Activated T-helper 2 cell treated with anti-CD3 and anti-CD28 coated beads, Interferon-gamma antibody, Interleukin-2, Interleukin-4, amounts not matched to agents 10 μg/mL and 5 μg/mL and 100 μg/mL, durations not matched to agents 14 hours and 24 hours and 36 hours (primary cell): ENCODE measurements at places on chromosomes 5 and 9.

- no peak for DNase-seq
Observed at GRCh38 chr5:6584101-6584645, 48.7 kb downstream of the NSUN2 start.

- no peak for DNase-seq
Observed at GRCh38 chr9:126230692-126231091, 95.9 kb upstream of the MVB12B start.

- DNase-seq = no peak
Observed at GRCh38 chr9:87874304-87874623, 8.4 kb upstream of the SPATA31E1 start.

DNA sequence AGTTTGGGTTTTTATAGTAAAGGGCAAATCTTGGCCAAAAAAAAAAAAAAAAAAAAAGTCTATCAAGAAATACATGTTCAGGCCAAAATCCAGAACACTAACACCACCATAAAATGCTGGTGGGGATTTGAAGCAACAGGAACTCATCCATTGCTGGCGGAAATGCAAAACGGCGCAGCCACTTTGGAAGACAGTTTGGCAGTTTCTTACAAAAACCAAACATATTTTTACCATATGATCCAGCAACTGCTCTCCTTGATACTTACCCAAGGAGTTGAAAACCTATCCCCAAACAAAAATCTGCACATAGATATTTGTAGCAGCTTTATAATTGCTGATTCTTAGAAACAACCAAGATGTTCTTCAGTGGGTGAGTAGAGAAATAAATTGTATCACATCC, 153.1 kb upstream of the ACOT12 start:
- DNase-seq = no peak

DNA sequence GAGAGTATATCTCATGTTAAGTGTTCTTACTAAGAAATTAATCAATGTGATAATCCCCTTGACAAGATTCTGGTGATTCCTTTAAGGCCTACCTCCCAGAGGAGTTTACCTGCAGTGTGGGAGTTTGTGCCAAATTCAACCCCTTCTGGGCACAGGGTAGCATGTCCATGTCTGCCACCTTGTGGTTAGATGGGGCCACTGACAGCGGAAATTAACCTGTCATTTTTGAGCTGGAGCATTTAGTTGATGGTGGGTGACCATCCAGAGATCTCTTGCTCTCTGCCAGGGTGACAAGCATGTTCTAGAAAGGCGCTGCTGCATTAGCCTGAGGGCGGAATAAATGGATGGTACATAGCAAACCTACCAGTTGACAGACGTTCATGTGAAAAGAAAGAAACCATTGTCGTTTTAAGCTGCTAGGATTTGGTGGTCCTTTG, 132.2 kb downstream of the FBXO4 start:
- DNase-seq = peak; percentile 30

DNA sequence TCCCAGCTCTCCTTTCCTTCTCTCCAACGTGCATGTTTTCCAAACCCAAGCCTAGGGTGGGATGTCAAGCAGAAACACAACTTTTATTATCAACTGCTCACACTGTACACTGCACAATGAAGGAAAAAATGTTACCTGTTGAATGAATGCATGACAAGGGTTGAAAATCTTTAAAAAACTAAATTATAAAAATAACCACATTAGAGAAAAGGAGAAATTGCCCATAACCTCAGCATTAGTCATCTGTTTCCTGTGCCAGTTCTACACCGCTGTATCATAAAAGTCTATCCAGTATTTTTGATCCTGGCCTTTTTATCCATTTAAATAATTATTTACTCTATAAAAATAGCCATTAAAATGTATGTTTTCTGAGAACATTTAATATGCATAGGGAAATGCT, 101.1 kb downstream of the APBA1 start:
- DNase-seq = no peak
